Thymus (tissue), 14 donors: ENCODE measurements at places on chromosomes 5 and 9. TPM values are rescaled to one million over a fixed set of nuclear protein-coding genes. Genes with fewer than 3 reads are reported as not detected.
A peak's percentile ranks its signal among the peaks of the same experiment; 100 is the strongest.

SUB1 gene
- 527 TPM for total RNA-seq

PCDHB15 gene
- total RNA-seq = 0.33 TPM

SLC36A2 gene
- total RNA-seq = not detected

- peaks cover 7% of the 10 kb centered on the region for H3K4me1 ChIP-seq
- no peak overlapping the region for H3K4me3 ChIP-seq
- H3K36me3 ChIP-seq = no peaks in the 10 kb centered on the region
- peaks cover 2% of the 10 kb centered on the region for H3K27me3 ChIP-seq
These were observed 75.5 kb downstream of the FGF1 start for GRCh38 chr5:142610176-142611001.

- no peak overlapping the region for H3K27ac ChIP-seq
- H3K36me3 ChIP-seq = no peaks in the 10 kb centered on the region
- no peaks in the 10 kb centered on the region for H3K27me3 ChIP-seq
- no peak for DNase-seq
- no peak overlapping the region for H3K4me3 ChIP-seq
- H3K4me1 ChIP-seq = peaks cover 2% of the 10 kb centered on the region
These were observed 57.9 kb downstream of the KIAA1958 start for GRCh38 chr9:112544477-112544876.

DNA sequence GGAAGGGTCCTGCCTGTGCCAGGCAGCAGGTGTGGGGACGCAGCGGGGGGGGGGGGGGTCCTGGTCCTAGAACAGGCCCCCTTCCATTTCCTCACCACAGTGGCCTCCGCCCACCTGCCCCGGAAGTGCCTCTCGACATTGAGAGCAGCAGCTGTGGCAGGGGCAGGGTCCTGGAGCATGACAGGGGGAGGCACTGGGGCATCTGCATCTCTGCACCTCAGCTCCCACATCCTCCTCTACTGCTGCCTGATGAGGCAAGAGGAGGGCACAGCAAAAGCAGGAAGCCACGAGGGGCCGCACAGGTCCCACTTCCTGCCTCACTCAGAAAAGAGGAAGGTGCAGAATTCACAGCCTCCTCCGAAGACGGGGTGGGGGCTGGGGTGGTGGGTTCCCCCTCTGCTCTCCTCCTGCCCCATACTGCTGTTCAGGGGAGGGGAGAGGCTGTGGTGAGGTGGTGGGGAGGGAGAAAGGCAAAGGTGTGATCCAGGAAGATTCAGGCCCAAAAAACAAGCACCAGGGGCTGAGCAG, 14.8 kb downstream of the AKNA start:
- DNase-seq = peak; percentile 87
- H3K4me3 ChIP-seq = peak overlapping the region; percentile 29
- H3K4me1 ChIP-seq = peaks cover 79% of the 10 kb centered on the region
- H3K27me3 ChIP-seq = no peaks in the 10 kb centered on the region
- peak overlapping the region; percentile 99 for H3K27ac ChIP-seq
- H3K36me3 ChIP-seq = peaks cover 58% of the 10 kb centered on the region

DNA sequence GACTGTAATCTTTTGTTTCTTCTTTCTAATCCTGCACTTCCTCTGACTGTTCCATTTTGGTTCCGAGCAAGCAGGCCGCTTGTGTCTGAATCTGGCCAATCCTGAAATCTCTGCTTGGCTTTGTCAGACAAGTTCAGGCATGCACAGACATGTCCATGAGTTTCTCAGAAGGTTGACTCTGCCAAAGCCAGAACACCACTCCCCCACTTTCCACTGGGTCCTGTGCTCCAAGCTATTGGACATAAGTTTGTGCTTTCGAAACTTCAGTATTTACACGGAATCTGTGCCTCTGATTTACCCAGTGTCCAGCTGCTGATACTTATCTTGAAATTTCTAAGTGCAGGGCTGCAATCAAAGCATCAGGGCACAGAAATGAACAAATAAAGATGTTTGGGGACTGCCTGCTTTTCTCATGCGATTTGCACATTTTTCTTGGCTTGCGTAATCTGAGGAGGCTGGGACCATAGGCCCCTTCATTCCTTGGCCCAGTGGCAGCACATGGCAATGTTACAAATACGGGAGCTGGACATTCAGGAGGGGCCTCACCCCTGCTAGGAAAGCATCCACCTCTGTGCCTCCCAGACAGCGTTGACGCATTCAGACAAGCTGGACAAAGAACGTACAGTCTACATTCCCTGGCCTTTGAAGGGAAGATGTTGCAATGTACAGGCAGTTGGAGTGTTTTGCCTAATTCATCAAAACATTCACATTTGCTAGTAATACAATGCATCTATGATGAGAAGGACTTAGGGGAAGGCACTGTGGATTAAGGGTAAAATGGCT, 209.2 kb upstream of the PAPPA start:
- DNase-seq = no peak
- peak overlapping the region; percentile 47 for H3K27ac ChIP-seq
- no peaks in the 10 kb centered on the region for H3K36me3 ChIP-seq

DNA sequence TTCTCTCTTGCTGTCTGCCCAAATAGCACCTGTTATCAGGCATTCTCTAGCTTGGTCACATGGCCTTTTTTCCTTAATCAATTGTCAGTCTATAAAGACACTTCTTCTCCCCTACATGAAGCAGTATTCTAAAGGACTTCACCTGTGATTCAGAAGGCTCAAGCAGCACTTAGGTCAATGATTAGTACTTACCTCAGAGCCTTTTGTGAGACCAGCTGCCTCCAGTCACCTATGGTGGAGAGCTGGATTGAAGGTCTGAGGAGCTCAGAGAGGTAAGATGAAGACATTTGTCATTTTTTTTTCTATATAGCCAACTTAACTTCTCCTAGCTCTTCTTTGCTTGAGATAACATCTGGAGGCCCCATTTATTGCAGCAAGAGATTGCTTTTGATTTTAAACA, 278.3 kb upstream of the PCSK5 start:
- no peaks in the 10 kb centered on the region for H3K36me3 ChIP-seq
- DNase-seq = no peak
- H3K27ac ChIP-seq = no peak overlapping the region
- no peaks in the 10 kb centered on the region for H3K27me3 ChIP-seq
- peaks cover 4% of the 10 kb centered on the region for H3K4me1 ChIP-seq

DNA sequence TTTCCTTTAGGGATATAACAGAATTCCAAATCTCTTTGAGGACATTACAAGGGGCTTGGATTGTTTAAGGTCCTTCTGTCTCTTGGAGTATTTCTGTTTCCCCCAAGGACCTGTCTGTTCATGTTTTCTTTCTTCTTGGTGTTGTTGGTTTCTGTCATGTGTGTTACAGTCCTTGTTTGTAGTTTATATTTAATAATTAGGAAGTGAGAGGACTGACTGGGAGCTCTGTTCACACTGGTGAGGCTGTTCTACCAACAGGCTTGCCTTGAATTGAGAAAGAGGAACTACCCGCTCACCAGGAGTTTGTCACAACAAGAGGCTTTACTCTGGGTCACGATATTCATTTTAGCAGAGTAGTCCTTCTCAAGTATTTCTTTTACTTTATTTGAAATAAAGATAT, 119.2 kb upstream of the SV2C start:
- no peak overlapping the region for H3K27ac ChIP-seq
- DNase-seq = no peak
- H3K27me3 ChIP-seq = no peaks in the 10 kb centered on the region
- no peaks in the 10 kb centered on the region for H3K36me3 ChIP-seq
- no peak overlapping the region for H3K4me3 ChIP-seq

- no peaks in the 10 kb centered on the region for H3K4me1 ChIP-seq
- no peaks in the 10 kb centered on the region for H3K36me3 ChIP-seq
- no peak for DNase-seq
- no peaks in the 10 kb centered on the region for H3K27me3 ChIP-seq
These were observed 17.6 kb upstream of the VDAC1 start for GRCh38 chr5:134022333-134022732.

- H3K27ac ChIP-seq = no peak overlapping the region
- DNase-seq = no peak
- no peaks in the 10 kb centered on the region for H3K36me3 ChIP-seq
- no peaks in the 10 kb centered on the region for H3K27me3 ChIP-seq
These were observed 88.6 kb downstream of the GDNF start for GRCh38 chr5:37751227-37751626.

DNA sequence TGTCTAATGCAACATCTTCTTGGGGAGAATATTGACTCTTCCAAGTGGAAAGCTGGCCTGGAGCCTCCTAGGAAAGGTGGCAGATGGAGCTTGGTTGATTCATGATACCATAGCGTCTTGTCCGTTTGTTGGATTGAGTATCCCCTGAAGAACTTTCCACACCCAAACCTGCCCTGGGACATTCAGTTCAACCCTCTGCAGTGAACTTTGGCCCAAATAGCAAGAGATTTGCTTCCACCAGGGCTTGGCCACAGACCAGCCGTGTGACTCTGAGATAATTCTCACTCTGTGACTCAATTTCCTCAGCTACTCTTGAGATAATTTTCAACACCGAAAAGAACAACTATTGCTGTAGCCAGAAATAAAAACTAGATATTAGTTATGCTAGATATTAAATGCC, 108.0 kb upstream of the RAD23B start:
- H3K4me1 ChIP-seq = no peaks in the 10 kb centered on the region
- H3K27ac ChIP-seq = no peak overlapping the region
- no peaks in the 10 kb centered on the region for H3K36me3 ChIP-seq
- no peak overlapping the region for H3K4me3 ChIP-seq
- no peak for DNase-seq

- no peak overlapping the region for H3K4me3 ChIP-seq
- H3K36me3 ChIP-seq = no peaks in the 10 kb centered on the region
- no peaks in the 10 kb centered on the region for H3K4me1 ChIP-seq
- no peaks in the 10 kb centered on the region for H3K27me3 ChIP-seq
- no peak for DNase-seq
- H3K27ac ChIP-seq = no peak overlapping the region
These were observed 428.8 kb upstream of the ACTBL2 start for GRCh38 chr5:57911438-57911837.

DNA sequence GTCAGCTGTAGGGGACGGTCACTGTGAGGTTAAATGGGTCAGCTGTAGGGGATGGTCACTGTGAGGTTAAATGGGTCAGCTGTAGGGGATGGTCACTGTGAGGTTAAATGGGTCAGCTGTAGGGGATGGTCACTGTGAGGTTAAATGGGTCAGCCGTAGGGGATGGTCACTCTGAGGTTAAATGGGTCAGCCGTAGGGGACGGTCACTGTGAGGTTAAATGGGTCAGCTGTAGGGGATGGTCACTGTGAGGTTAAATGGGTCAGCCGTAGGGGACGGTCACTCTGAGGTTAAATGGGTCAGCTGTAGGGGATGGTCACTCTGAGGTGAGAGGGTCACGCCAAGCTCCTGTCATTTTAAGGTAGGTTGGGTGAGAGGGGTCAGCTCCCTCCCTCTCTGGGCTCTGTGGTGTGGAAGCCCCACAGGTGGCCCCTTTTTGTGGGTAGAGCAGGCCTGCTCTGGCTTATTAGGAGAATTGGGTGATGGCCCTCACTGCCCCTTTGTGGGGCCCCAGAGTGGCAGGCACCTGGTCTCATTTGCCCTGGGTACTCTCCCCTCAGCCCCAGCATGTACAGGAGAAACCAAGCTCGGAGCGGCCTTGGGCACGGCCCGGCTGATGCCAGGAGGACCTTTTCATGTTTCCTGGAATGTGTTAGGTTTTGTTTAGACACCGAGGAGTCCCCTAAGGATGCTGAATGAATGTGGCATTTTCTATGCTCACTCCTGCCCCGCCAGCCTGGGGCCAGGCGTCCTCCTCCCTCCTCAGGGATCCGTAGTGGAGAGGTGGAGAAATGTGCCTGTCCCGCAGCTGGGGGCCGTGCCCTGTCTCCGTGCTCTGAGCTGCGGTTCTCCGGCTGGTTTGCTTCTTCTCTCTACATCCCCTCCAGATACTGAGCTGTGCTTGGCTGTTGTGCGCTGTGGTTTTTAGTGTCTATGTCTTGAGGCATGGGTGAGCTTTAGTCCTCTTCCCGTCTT, 31.4 kb downstream of the AHRR start:
- H3K27ac ChIP-seq = no peak overlapping the region
- peaks cover under 1% of the 10 kb centered on the region for H3K27me3 ChIP-seq
- no peak for DNase-seq
- H3K4me3 ChIP-seq = no peak overlapping the region
- no peaks in the 10 kb centered on the region for H3K36me3 ChIP-seq

DNA sequence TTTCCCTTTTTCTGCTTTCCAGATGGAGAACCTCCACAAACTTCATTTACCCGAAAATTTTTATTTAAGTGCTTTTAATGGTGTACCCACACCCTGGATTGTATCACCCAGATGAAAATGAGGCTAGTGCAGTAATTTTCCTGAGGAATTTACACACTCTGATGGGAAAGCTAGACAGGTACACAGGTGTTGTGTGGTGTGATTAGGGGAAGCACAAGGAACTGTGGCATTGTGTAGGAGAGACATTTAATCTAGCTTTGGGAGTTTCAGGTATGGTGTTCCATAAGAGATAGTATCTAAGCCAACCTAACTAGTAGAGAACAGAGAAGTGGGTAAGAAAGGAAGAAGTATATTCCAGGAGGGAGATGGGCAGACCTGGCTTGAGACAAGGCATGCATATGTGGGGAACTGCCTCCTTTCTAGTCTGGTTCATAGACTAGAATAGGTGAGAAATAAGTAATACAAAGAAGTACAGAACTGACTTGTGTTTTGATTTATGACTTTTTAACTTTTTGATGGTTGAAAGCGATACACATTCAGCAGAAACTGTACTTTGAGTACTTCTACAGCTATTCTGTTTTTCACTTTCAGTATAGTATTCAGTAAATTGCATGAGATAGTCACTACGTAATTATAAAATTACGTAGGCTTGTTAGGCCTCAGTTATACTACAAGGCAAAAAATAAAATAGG, 22.9 kb upstream of the ROPN1L start:
- H3K4me3 ChIP-seq = no peak overlapping the region
- H3K4me1 ChIP-seq = peaks cover 9% of the 10 kb centered on the region
- H3K27ac ChIP-seq = no peak overlapping the region
- peaks cover 28% of the 10 kb centered on the region for H3K36me3 ChIP-seq
- no peaks in the 10 kb centered on the region for H3K27me3 ChIP-seq
- no peak for DNase-seq

DNA sequence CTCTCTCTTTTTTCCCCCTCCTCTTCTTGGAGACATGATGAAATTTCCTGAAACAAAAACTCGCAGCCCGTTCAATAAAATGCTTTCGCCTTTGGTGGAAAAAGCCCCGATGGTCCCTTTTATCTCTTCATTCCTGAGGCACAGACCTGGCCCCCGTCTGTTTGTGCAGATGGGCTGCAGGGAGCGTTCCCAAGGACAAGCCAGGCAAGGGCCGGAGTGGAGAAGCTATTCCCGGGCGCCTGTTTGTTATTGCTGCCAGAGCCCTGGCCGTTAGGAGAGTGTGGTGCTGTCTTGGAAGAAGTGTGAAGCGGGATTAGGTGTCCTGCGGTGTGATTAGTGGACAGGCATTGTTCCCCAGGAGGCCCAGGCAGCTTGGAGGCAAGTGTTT, 71.9 kb downstream of the SMIM23 start:
- DNase-seq = no peak
- no peak overlapping the region for H3K4me3 ChIP-seq
- no peaks in the 10 kb centered on the region for H3K36me3 ChIP-seq
- H3K27me3 ChIP-seq = no peaks in the 10 kb centered on the region
- H3K4me1 ChIP-seq = no peaks in the 10 kb centered on the region

- peaks cover 5% of the 10 kb centered on the region for H3K27me3 ChIP-seq
- no peak overlapping the region for H3K4me3 ChIP-seq
- no peaks in the 10 kb centered on the region for H3K36me3 ChIP-seq
These were observed 26.1 kb downstream of the FAM163B start for GRCh38 chr9:133583111-133583510.
